NCI-H510A treated with DMSO at 0.1 percent for 48 hours (cell line): ENCODE measurements at places on chromosomes 12 and 14.

DNA sequence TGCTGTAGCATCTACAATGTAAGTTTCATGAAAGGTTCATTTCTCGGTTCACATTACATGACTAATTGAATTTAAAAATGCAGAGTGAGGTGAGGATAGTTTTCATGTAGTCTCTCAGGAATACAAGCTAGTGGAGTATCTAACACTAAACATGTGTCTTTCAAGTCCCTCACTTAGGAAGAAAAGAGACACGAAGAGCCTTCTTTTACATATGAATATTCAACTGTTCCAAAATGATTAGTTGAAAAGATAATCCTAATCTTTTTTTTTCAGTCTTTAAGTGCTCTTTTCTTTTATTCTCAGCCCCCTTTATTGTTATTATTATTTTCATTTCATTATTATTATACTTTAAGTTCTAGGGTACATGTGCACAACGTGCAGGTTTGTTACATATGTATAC lies 10.8 kb downstream of the PRR4 start:
- no peak for DNase-seq

DNA sequence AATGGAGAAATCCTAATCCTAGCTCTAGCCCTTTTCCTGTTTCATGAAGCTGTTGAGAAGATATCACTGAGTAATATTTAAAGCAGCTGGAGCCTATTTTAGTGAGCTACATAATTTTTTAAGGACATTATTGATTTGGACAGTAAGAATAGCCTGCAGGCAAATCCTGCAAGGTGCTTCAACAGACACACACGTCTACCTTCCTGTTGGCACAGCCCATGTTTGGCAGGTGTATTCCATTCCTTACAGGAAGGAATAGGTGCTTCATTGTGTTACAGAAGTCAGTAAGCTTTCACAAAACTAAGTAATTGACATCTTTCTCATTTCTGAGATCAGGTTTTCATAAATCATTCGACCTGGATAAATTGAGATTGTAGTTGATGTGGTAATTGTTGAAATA lies 50.6 kb downstream of the FOXA1 start:
- no peak for DNase-seq

GRCh38 chr12:27969624-27970400 lies 2.7 kb downstream of the PTHLH start:
- no peak for DNase-seq

GRCh38 chr12:125132698-125133400 lies 67.6 kb downstream of the AACS start:
- no peak for DNase-seq
